Transverse colon (tissue), 4 donors: ENCODE measurements at places on chromosomes 12 and 14. TPM values are rescaled to one million over a fixed set of nuclear protein-coding genes. Genes with fewer than 3 reads are reported as not detected.

GRCh38 chr14:82055515-82056115, 522.0 kb upstream of the SEL1L start:
- no peaks in the 10 kb centered on the region for H3K4me1 ChIP-seq
- H3K27me3 ChIP-seq = no peaks in the 10 kb centered on the region
- no peak overlapping the region for H3K27ac ChIP-seq
- no peak for DNase-seq

- H3K27me3 ChIP-seq = peaks cover 13% of the 10 kb centered on the region
- H3K36me3 ChIP-seq = no peaks in the 10 kb centered on the region
- H3K27ac ChIP-seq = no peak overlapping the region
These were observed 10.9 kb upstream of the KRT2 start for GRCh38 chr12:52662918-52663229.

GRCh38 chr14:65421201-65421981, 8.9 kb downstream of the FUT8 start:
- no peaks in the 10 kb centered on the region for H3K27me3 ChIP-seq
- DNase-seq = no peak
- H3K27ac ChIP-seq = no peak overlapping the region
- H3K4me3 ChIP-seq = no peak overlapping the region

DNA sequence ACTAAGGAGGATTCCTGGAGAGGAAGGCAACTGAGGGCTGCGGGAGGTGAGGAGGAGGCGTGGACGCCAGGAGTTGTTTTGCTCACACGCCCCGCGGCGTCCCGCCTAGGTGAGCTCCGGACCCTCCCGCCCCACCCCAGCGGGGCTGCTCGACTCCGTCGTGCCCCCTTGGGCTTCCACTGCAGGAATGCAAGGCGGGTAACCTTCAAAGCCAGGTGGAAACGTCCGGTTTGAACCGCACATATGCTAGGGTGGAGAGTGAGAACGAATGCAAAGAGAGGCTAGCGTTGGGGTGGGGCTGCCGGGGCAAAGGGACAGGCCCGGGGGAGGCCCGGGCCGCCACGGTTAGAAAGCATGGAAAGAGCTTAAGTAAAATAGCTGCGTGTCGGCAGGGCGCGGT, 5.4 kb upstream of the DPPA3 start:
- no peak for DNase-seq
- H3K4me3 ChIP-seq = no peak overlapping the region
- H3K27ac ChIP-seq = no peak overlapping the region
- no peaks in the 10 kb centered on the region for H3K27me3 ChIP-seq

The HOXC12 gene
- total RNA-seq = not detected

The ARPC3 gene
- total RNA-seq = 383 TPM
